Brain microvascular endothelial cell (primary cell): ENCODE measurements at places on chromosomes 5 and 9.

DNA sequence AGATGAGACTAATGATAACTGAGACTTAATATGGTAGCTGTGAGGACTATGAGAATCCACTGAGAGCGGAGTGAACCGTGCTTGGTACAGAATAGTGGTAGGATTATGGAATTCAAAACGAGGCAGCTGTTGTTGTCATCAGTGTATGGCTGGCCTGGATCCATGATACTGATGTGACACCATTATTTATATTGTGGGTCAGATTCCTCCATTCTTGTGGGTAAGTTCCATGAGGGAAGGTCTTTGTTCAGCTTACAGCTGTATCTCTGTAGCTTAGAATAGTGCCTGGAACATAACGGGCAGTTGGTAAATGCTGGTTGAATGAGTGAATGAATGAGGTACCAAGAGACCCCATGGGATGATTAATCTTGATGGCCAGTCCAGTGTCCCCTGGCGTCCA, 61.8 kb downstream of the ACER2 start:
- DNase-seq = no peak

DNA sequence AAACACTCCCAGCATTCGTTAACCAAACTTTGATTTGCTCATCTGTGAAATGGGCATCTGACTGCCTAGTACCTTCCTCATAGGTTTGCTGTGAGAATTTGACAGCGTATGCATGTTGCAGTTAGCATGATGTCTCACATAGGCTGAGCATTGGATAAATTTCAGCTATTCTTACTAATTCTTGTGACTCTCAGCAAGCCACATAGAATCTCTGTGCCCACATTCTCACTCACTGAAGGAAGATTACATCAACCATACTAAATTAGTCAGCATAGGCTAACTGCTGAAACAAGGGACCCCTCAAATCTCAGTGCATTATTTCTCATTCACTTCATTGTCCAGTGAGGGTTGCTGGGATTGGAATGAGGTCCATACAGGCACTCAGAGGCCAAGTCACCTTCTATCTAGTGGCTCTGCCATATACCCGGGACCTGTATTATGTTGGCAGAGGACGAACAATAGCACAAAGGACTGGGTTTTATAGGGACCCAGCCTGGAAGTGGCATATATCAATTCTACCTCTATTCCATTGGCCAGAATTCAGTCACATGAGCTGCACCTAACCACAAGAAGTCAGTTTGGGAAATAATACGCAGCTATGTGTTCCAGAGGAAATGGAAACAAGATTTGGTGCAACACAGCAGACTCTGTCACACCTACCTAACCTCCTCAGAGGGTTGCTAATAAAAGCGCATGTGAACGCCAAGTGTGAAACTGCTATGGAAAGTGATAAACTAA, 4.2 kb upstream of the PTGER4 start:
- no peak for DNase-seq

- no peak for DNase-seq
Measured at GRCh38 chr9:9387511-9388115, 1225.2 kb downstream of the PTPRD start.

DNA sequence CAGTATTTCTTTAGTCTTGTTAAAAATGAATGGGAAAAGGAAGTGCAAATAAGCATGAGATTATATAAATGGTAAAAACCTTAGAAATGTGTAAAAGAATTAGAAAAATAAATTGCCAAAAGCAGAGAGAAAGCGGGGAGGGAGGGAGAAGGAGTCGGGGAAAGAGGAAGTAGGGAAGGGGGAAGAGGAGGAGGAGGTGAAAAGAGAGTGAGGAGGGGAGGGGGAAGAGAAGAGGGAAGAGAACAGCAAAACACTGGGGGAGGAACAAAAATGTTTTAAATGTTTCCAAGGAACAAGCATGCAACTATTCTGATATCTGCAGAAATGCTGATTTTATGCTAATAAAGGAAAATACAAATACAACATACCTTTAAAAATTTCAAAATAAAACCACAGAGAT, 317.5 kb downstream of the PIK3R1 start:
- DNase-seq = no peak

- DNase-seq = no peak
Measured at GRCh38 chr9:80789831-80790230, 899.5 kb downstream of the TLE1 start.

GRCh38 chr9:76758476-76758875, 5.8 kb upstream of the PCA3 start:
- DNase-seq = no peak

- DNase-seq = peak; percentile 82
Measured at GRCh38 chr9:127835991-127836516, 18.4 kb downstream of the ENG start.

DNA sequence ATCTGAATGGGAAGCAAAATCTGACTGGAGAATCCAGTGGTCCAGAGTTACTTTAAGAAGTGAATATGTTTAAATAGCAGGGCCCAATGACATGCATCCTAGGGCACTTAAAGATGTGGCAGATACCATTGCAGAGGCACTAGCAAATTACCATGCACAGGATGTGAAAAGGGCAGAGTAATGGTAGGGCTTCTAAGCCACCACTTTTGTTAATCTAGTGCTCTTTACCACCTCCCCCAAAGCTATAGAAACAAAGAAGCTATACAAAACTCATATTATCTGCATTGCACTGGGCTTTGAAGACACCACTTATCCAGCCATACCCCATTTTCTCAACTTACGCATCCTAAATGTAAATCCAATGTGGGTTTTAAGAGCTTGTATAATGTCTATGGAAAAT, 81.2 kb downstream of the ZCCHC7 start:
- DNase-seq = no peak

DNA sequence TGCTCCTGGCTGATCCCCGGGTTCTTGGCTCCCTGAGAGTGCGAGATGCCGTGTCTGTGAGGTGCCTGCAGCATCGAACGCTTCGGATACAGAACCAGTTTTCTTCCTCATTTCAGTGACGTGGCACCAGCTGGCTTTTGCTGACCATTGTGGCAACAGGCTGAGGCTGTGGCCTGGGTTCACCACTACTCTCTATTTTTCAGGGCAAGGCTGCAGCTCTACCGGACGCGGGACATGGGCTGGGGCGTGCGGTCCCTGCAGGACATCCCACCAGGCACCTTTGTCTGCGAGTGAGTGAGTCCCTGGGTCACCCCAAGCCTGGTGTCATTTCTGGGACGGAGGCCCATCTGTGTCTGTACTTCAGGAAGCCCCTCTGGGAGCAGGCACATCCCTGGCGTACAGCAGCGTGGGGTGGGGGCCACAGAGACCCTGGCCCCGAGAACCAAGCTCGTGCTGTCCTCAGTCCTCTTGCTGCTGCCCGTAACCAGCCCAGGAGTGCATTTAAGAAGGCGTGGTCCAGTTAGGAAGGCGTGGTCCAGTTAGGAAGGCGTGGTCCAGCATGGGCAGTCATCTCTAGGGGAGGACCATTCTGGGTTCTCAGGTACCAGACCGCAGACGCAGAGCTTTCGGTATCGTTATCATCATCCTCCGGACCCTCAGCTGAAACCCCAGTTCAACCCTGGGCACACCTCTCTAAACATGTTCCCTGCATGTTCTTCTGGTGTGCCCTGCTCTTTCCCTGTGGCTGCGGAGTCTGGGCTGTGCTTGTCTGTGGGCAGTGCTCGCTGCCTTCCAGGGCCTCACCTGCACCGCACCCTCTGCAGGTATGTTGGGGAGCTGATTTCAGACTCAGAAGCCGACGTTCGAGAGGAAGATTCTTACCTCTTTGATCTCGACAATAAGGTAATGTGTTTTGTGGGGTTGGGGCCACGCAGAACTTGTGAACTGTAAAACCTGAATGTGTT, 60.1 kb upstream of the CACNA1B start:
- DNase-seq = no peak

- DNase-seq = no peak
Measured at GRCh38 chr5:90353254-90353653, 56.3 kb downstream of the CETN3 start.

DNA sequence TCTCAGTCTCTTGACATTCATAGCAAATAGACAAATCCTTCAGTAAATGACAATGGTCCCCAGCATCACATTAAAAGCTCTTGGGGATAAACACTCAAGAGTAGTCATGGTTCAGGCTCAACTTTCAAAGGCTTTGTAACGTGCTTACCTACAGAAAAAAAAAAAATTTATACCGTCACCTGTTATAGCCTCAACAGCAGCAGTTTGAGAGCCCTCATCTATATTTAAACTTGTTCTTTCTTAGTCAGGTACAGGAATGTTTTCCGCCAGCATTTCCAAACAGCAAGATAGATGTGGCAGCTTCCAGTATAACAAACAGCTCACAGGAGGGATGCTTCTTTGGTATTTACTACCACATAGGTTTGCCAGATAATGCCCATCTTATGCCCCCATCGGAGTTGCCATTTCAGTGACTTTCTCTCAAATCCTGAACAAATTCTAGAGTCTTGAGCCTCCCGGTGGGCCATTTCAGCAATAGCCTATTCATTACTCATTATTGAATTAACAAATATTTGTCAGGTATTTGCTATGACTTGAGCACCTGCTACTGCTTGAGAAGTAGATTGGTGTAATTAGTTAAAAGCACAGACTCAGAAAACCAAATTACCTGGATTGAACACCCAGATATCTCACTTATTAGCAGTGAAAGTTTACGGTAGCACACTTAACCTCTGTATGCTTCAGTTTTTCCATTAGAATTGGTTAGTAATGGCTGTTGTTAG, 470.0 kb downstream of the EBF1 start:
- no peak for DNase-seq

GRCh38 chr9:121613009-121613752, 38.3 kb upstream of the DAB2IP start:
- no peak for DNase-seq

DNA sequence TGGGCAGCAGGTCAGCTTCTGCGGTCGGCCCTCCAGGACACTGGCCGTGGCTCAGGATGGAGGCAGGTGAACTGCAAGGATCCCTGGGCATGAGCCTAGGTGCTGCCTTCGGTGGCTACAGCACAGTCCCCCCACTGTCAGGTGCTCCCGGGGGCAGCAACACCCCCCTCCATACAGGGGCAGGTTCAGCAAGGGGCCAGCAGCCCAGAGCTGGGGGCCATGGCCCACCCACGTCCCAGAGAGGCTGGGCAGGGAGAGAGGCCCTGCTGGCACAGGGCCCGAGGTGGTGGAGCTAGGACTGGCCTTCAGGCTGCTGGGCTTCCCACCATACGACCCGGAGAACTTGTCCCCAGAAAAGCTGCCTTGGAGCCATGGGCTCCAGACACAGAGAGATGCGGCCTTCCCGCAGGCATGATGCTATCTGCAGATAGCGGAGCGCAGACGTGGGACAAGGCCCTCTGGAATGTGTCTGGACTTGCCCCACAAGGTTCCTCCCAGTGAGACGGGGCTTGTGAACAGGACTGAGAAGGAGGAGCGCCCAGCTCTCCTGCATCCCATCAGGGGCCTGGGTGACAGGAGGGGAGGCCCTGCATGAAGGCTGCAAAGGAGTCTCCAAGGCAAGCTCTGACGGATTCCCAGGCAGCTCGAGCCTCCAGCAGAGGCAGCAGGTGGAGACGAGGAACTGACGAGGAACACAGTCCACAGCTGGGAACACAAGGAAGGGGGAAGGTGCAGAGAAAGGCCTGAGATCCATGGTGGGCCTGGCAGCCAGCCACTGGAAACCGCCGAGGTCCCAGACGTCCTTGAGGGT, 111.1 kb downstream of the VAV2 start:
- peak; percentile 32 for DNase-seq

- DNase-seq = no peak
Measured at GRCh38 chr5:99331061-99331460, 402.3 kb upstream of the CHD1 start.

GRCh38 chr5:100423330-100423729, 111.8 kb upstream of the FAM174A start:
- no peak for DNase-seq

DNA sequence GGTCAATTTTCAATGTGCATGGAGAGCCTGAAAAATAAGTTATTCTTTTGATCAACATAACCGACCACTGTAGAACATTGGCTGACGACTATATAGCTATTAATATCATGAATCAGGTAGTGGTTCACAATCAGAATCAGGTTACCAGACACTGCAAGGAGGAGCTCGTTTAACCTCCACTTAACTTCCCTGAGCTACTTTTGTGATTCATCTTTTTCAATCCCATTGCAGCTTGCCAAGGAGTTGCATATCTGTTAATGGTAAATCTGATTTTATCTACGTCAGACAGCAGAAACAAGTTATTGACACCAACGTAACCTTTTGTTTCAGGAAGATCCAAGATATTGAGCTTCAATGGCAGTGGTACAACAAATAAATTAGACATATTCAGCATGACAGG, 2263.8 kb upstream of the ACO1 start:
- DNase-seq = no peak

DNA sequence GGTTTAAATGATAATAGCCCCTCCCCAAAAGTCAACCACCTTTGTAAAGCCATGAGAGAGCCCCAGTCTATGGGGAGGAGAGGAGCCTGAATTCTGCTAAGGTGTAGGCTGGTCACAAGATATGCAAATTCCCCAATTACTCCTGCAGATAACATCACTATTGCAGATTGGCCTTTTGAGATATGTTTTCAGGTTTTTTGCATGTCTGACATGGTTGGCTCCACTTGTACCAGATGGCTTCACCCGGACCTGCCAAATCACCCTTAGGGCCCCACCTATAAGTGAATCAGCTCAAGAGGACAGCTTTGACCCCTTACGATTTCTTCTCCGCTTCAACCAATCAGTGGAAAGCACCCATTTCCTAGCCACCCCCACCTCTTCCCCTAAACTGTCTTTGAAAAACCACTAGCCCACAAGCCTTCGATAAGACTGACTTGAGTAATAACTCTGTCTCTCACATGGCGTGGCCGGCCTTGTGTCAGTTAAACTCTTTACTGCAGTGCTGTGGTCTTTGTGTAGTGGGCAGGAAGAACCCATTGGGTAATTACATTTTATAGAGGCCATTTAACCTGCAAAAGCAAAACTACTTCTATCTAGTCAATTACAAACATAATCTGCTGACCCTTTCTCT, 69.7 kb downstream of the PRLR start:
- no peak for DNase-seq

DNA sequence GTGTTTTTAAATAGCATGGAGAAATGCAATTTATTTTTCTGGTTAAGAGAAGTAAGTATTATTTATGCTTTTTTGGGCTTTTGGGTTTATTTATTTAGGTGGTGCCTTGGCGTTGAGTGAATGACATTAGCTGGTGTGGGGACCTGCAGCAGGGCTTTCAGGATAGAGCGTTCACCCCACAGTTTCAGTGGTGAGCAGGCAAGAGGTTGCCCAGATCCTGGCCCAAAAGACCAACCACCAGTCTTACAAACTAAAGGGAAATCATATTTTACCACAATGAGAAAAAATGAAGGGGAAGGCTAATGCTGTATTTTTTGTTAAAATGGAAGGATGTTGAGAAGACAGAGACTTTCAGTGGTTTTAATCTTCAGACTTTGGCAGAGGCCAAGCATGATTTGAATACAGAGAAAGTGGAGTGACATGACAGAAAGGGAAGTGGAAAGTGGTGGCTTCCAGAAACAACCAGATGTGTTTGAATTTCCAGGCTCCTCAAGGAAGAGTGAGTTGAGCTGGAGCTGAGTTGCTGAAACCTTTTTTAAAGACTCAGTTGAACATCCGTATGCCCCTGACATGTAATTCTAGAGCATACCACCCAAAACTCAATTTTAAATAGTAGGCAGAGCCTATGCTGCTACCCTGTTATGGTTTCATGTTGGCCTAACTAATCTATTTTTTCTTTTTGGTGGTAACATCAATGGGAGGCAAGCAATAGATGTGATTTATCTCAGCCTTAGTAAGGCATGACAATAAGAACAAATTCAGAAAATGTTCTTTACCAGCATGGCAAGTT, 94.8 kb downstream of the AOPEP start:
- no peak for DNase-seq
